ENCODE measurements at places on chromosomes 4 and X.

DNA sequence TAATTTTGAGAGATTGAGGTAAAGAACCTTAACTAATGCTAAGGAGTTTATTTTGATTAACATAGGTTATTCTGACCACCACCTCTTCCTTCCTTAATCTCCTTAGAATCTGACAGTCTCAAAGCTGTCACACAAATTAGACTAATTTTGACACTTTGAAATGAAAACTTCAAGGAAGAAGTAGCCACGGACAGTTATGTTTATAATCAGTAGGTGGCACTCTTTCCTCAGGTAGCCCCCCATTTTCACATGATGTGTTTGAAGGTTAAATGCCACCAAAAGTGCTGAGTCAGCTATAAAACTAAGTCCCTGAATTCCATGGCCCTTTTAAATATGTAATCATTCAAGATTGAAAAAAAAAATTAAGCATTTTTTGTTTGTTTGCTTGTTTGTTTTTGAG lies 22.4 kb downstream of the TMEM33 start:
- DNase-seq, result no peak

- no peak for DNase-seq
Observed at GRCh38 chr4:185576962-185577950, 41.9 kb upstream of the PDLIM3 start.

DNA sequence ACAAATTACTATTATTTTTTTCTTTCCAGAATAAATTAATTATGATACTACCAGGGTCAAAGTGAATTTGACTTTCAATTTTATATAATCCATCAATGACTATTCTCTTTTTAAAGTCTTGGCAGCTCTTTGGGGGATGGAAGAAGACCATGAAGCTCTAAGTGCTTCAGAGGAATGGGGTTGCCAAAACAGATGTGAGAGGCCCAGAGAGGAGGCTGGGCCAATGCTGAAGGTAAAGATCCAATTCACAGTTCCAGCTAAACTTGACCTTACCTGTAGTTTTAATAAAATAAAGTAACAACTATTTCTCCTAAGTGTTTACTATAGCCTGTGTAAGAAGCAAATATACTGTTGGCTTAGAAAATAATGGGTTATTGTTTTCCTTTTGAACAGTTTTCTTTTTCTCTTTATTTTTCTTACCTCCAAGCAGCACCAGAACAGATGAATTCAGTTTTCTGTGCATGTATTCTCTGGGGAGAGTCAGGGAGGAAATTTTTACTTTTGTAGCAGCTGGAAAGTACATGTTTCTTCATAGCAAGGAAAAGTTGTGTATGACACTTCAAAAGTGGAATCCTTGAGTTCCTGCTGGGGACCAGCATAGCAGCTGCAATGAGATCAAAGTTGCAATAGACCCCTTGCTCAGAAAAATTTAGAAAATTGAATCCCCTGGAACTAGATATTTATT lies 104.9 kb downstream of the CEP44 start:
- no peak for DNase-seq

DNA sequence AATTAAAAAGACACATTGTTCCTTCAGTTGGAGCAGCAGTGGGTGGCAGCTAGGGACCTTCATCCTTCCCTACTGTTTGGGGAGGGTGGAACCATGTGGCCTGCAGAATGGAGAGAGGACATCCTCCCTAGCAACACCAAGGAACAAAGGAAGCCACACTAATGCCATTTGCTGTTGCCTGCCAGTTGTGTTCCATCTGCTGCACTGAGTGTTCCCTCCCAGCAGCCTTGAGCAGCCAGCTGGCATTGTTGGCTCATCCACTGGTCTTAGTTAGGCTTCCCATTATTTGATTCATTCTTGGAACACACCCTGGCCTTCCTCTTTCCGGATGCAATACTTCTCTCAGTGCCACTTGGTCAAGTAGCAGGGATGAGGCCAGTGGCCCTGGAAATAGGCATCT lies 25.0 kb upstream of the HMGB3 start:
- DNase-seq, result no peak

DNA sequence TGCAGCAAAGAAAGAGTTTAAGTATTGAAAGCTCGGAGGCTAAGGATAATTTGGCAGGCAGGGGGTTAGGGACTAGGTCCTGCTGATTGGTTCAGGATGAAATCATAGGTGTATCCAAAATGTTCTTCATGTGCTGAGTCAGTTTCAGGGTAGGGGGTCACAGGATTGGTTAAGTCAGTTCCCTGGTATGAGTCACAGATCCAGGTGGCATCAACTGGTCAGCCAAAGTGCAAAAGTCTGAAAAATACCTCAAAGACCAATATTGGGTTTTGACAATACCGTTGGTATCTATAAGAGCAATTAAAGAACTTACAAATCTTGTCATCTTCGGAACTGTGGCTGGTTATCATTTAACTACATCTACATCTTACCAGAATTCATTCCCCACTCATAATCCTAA lies 25.6 kb upstream of the PRDM8 start:
- no peak for DNase-seq

GRCh38 chr4:185374573-185374972 lies 21.2 kb downstream of the LRP2BP start:
- DNase-seq, result no peak

- DNase-seq, result no peak
Observed at GRCh38 chr4:145299380-145300076, 119.1 kb upstream of the OTUD4 start.

DNA sequence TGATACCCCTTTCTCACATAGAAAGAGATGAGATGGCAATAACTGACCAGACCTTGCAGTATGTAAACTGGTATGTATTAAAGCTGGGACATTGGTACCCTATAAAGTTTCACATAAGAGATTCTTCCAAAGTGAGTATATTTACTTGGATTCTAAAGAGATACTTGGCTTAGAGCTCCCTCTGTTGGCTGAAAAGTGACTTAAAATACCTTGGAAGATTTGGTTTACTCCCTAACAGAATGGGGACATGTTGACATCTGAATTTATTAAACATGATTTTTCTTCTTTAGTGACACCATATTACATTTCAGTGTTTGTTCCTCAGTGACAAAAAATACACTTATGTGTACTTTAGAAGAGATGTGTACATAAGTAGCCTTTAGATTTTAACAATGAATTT lies 47.9 kb upstream of the RGN start:
- DNase-seq, result no peak

GRCh38 chr4:176443646-176444409 lies 124.1 kb downstream of the SPCS3 start:
- DNase-seq, result no peak

- no peak for DNase-seq
Observed at GRCh38 chr4:85142451-85142850, 176.0 kb upstream of the WDFY3 start.

- DNase-seq, result peak; percentile 58
Observed at GRCh38 chrX:150767475-150768131, 74.4 kb downstream of the MTMR1 start.

DNA sequence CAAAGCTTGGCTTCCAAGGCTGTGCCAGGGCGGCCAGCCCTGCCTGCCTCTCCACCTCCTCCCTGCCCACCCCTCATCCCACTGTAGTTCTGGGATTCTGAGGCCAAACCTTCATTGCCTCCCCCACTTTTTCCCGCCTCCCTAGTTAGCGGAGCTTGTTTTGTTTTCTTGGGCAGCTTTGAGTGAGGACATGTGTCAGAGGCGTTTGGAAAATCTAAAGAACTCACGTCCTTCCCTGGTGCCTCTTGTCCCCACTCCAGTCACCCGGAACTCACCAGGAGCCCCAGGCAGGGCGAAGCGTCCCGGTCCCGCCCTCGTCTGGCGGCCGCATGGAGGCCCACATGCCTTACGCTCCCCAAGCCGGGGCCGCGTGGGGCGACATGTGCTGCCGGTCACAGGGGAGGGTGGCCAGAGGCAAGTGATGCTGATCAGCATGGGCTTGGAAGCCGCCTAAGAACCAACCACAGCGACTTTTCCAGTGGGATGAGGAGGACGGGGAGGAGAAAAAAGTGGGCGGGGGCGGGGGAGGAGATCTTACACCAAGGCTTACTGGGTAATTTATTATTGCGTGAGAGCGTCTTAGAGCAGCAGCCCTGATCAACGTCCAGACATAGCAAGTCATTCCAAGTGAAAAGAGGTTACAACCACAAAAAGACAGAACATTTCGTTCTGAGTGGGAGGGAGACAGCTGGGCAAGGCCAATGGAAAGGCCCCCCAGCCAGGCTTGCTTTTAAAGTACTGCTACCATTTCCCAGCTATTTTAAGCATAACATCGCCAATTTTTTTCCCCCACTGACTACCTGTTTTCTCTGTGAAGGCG lies 48.5 kb downstream of the PRPS1 start:
- peak; percentile 91 for DNase-seq

GRCh38 chr4:37881811-37882210 lies 9.1 kb upstream of the TBC1D1 start:
- DNase-seq, result no peak

DNA sequence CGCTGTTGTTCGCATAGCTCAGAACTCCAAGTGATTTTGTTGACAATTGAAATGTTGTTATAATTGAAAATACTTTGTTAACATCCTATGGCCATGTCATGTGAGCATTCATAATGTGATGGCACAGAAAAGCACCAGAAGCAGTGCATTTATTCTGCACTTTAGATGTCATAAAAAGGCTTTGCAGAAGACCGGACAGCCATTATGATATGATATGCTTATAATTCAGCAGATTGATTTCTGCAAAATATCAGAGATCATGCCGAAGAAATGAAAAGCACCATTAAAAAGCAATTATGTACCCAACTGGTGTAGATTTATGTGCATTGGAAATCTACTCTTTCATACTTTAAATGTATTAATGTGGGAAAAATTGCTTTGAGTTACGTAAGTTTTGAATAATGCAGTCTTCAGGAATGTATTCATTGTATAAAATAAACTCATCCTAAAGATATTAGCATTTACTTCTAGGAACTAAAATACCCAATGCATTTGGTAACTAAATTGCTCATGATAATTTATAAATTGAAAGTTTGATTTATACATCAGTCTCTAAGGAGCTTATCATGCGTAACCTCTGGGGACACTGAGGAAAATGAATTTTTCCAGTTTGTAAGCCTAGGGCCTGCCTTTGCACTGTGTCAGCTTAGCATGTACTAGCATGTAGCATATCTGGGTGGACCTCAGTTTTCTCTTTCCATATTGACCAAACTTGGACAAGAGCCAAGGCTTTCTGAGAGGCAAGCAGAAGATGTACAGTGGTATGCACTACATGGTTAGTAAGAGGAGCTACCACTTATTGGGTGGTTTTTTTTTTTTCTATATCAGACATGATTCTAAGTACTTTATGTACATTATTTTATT lies 43.6 kb downstream of the TLR10 start:
- DNase-seq, result no peak

DNA sequence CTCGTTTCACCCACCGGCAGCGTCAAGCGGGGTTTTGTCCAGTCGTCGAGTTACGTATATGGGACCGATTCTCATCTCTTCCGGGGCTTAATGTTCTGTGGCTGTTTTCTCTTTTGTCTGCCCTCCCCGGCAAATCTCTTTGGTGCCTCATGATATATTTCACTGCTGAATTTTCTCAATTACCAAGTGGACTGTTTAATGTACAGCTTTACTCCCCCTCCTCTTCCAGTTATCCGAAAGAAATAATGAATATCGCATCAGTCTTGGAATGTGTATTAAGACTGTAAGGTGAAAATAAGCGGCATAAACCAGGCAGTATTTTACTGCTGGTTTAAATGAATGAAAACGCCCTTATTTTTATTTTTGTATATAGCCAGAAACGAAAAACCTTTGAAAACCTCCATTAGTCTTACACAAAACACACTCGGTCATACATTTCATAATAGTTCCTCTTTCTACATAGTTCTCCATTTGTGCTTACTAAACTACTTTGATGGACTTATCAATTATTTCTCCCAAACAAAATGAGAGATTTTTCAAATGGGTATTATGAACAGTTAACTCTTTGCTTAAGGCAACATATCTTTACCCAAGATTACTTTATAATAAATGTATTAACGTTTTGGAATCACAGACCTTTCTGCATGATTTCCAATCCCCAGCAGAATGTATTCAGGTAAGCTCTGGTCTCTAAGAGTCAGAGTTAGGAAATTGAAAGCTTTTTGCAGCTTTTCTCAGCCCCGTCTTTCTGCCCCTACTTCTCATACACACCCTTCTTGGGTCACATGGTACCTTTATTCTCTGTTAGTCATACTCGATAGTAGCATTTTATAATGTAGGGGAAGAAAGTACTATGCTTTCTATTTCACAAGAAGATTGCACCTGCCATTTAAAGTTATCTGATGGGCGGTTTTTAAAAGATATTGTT lies 979 bp downstream of the RP2 start:
- no peak for DNase-seq

DNA sequence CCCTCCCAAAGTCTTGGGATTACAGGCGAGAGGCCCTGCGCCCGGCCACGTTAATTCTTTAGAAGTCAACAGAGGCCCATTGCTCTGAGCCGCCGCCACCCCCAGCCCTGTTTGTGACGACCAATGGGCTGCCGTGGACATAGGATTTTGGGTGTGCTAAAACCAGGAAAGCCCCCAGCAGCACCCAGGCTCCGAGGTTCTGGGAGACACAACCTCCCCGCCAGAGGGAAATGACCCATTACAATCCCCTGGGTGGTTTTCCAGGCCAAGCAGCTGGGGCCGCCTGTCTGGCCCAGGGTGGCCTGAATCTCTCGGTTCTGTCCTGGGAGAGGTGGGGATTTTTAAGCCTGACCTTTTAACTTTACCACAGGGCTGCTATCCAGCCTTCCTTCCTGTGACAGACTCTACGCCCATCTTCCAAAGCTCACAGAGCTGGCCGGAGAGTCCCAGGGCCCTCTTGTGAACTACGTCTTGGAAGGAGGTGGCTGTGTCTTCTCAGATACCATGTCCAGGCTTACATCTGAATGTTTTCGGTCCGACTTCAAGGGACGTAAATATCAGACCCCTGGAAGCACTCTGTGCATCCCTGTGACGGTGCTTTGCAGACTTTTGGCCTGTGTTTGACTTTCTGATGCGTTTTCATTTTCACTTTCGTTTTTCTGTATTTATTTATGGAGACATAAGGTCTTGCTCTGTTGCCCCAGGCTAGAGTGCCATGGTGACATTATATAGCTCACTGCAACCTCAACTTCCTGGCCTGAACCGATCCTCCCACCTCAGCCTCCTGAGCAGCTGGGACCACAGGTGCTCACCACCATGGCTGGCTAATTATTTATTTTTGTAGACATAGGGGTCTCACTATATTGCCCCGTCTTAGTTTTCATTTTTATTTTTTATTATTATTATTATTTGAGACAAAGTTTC lies 36.0 kb downstream of the P2RY8 start:
- peak; percentile 54 for DNase-seq

- no peak for DNase-seq
Observed at GRCh38 chr4:4289597-4289940, 385 bp downstream of the LYAR start.

DNA sequence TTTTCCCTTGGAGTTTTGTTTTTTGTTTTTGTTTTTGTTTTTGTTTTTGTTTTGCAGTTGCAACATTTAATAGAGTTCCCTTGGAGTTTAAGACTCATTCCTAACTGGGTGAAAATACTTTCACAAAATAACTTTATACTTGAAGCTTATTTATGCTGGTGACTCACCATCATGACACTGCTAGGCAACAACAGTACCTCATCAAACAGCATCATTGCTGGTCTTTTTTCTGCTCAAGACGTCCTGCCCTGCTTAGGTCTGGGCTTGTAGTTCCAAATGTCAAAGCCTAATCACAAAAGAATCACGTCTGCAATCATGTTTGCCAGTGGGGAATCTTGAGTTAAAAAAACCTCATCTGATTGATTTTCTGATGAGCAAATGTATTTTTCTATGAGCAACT lies 105.7 kb upstream of the PRPS2 start:
- DNase-seq, result no peak

Measured in right atrium auricular region (tissue), 2 donors.